GM23248 (cell line): ENCODE measurements at places on chromosomes 12 and 14. TPM values are rescaled to one million over a fixed set of nuclear protein-coding genes. Genes with fewer than 3 reads are reported as not detected.

Gene C12orf56
- 0.25 and 0.43 TPM in 2 replicates for total RNA-seq

Gene ASCL1
- total RNA-seq: not detected in 2 replicates

Gene PITPNM2
- total RNA-seq: 2.0 and 2.1 TPM in 2 replicates

Gene LRFN5
- 0.54 and 2.1 TPM in 2 replicates for total RNA-seq

Gene PAX9
- not detected in 2 replicates for total RNA-seq

Gene C14orf132
- 18.6 TPM in 2 replicates for total RNA-seq

Gene FAM181A
- total RNA-seq: not detected in 2 replicates

Gene CCDC175
- not detected in 2 replicates for total RNA-seq

Gene ZNF891
- 0.43 and 0.63 TPM in 2 replicates for total RNA-seq

Gene AKAP3
- 0.22 and 0.89 TPM in 2 replicates for total RNA-seq

Gene KRT7
- total RNA-seq: 5.7 and 11.0 TPM in 2 replicates

Gene GLT8D2
- 58.6 and 63.2 TPM in 2 replicates for total RNA-seq

Gene MYH7
- not detected in 2 replicates for total RNA-seq

Gene ADAMTS20
- total RNA-seq: not detected in 2 replicates

Gene RPGRIP1
- total RNA-seq: not detected in 2 replicates

Gene MPHOSPH9
- total RNA-seq: 26.6 and 51.6 TPM in 2 replicates

Gene PTCSC3
- not detected in 2 replicates for total RNA-seq

Gene KRT83
- total RNA-seq: not detected in 2 replicates

Gene CNTN1
- 0.32 and 0.51 TPM in 2 replicates for total RNA-seq

Gene PELI2
- 1.2 and 12.3 TPM in 2 replicates for total RNA-seq

Gene HOXC9
- 2.5 and 3.7 TPM in 2 replicates for total RNA-seq

Gene LPAR5
- total RNA-seq: not detected in 2 replicates

Gene UNG
- 27.3 and 38.6 TPM in 2 replicates for total RNA-seq

Gene CCDC38
- under 0.01 TPM in 1 of 2 replicates, not detected in the other for total RNA-seq

Gene KCNA5
- not detected in 2 replicates for total RNA-seq

Gene RD3L
- total RNA-seq: not detected in 2 replicates

Gene ATXN3
- 35.7 and 75.6 TPM in 2 replicates for total RNA-seq

Gene MYL2
- total RNA-seq: not detected in 2 replicates

Gene GPD1
- 0.13 TPM in 1 of 2 replicates, not detected in the other for total RNA-seq

Gene OR10A7
- total RNA-seq: not detected in 2 replicates

Gene RFX4
- not detected in 2 replicates for total RNA-seq

Gene SOS2
- 13.7 and 14.0 TPM in 2 replicates for total RNA-seq

Gene C12orf76
- 21.2 and 29.7 TPM in 2 replicates for total RNA-seq

Gene GPR162
- total RNA-seq: 0.51 and 2.8 TPM in 2 replicates

Gene ZBTB39
- 2.9 and 3.9 TPM in 2 replicates for total RNA-seq

Gene SERPINA9
- not detected in 2 replicates for total RNA-seq

Gene KLRD1
- total RNA-seq: 0.11 and 0.13 TPM in 2 replicates

Gene TDRD9
- not detected in 2 replicates for total RNA-seq
